Suppressor macrophage treated with lipopolysaccharide for 1 hour (primary cell): ENCODE measurements at places on chromosomes 5 and 9.

- DNase-seq: no peak
These were observed 27.2 kb downstream of the PCDHGC5 start for GRCh38 chr5:141515946-141516671.

- DNase-seq: no peak
These were observed 78.4 kb upstream of the HTR4 start for GRCh38 chr5:148732692-148733091.

GRCh38 chr5:103741984-103742383 is 179.4 kb upstream of the NUDT12 start:
- DNase-seq: no peak

- no peak for DNase-seq
These were observed 650.3 kb downstream of the CCDC171 start for GRCh38 chr9:16202914-16203728.

GRCh38 chr9:93960221-93960970 is 5.2 kb upstream of the BARX1 start:
- no peak for DNase-seq

GRCh38 chr9:115422932-115423440 is 305.0 kb upstream of the TNC start:
- DNase-seq: no peak

- peak; percentile 88 for DNase-seq
These were observed 2.6 kb downstream of the GLIS3 start for GRCh38 chr9:4297151-4297785.

DNA sequence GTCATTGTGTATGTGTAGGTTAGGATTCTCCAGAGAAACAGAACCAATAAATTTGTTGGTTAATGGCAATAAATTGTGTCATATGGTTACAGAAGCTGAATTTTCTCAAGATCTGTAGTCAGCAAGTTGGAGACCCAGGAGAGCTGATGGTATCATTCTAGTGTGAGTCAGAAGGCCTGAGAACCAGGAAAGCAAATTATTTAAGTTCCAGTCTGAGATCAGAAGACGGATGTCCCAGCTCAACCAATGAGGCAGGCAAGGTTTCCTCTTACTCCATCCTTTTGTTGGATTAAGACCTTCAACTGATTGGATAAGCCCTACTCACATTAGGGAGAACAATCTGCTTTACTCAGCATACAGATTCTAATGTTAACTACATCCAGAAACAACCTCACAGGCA is 656.3 kb downstream of the ANXA1 start:
- no peak for DNase-seq

- DNase-seq: peak; percentile 64
These were observed 89.8 kb downstream of the SLC1A3 start for GRCh38 chr5:36696059-36696673.

GRCh38 chr5:16076657-16077056 is 102.9 kb downstream of the MARCHF11 start:
- no peak for DNase-seq

GRCh38 chr5:120568711-120569110 is 104.6 kb downstream of the PRR16 start:
- no peak for DNase-seq

GRCh38 chr5:68021227-68021626 is 194.3 kb upstream of the PIK3R1 start:
- no peak for DNase-seq

GRCh38 chr9:4994166-4994890 is 9.3 kb downstream of the JAK2 start:
- DNase-seq: no peak

- DNase-seq: no peak
These were observed 127.5 kb downstream of the ATPSCKMT start for GRCh38 chr5:10122076-10122726.

DNA sequence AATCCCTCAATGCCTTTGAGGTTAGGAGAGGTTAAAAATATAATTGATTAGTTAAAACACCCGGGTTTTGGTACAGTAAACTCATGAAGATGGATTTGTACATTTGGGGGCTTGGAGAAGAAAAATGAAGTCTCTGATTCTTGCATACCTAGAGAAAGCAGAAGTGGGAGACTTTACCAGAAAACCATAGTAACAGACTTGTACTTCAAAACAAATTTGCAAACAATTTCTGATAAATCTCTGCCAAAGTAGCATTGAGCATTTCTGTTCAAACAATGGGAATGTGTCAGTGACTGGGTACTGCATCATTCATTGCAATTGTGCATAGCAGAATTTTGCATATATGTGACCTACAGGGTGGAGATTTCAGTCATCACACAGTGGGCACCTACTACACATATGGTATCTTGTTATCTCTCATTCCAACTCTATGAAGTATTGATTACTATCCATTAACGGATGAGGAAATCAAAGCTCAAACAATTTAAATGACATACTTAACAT is 256.9 kb downstream of the PLK2 start:
- DNase-seq: no peak

- peak; percentile 5 for DNase-seq
These were observed 104.1 kb downstream of the TSSK1B start for GRCh38 chr5:113330533-113331208.

DNA sequence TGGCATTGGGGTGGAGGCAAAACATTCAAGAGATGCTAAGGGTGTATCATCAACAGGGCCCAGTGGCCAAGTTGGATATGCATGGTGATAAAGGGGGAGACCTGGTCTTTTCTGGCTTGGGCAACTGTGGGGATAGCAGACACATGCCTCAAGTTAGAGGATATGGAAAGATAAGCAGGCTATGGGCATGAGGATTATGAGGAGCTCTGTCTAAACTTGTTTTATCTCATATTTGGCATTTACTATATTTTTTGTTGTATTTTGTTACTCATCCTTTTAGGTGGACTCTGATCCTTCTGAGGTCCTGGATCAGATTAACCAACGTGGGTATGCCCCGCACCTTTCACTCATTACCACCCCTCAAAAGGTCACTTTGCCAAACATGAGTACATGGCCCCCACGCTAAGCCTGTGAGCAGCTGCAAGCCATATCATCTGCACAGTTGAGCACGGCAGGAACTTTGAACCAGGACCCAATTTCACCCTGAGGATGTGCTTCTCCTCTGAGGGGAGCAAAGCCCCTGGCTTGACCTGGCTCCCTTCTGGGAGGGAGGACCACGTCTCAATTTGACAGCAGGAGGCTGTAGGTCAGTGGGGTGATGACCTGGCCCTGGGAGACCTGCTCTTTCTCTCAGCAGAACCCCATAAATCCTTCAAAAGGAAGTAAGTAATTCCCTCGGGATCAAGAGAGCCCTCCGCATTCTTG is 71.1 kb upstream of the CD180 start:
- no peak for DNase-seq

- DNase-seq: no peak
These were observed 191.2 kb downstream of the PAX5 start for GRCh38 chr9:36842560-36843530.

DNA sequence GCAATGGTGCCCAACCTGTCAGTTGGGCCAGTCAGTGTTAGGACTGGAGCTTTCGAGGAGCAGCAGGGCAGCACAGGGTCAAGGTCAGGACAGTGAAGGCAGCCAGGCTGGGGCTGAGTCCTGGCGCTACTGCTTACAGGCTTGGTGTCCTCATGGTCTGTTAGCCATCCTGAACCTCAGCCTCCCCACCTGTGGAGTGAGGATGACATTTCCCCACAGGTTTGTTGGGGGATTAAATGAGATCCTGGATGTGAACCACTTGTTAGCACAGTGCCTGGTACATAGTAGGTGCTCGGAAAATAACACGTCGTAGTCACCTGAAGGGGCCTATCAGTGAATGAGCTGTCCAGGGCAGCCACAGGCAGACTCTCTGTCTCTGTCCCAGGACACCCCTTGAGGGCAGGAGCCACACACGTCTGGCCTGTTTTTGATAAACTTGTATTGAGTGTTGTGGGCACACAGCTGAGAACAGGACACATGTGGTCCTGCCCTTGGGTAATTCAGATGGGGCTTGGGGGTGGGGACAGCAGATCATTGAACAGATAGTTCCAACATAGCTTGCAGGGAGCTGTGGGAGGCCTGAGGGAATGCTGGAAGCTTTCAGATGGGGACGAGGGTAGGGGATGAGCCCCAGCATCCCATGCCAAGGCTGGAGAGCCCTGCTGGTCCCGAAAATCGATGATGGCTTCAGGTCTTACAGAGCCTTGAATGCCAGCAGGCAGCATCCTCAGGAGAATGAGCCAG is 69.3 kb downstream of the AMBP start:
- DNase-seq: no peak
